ENCODE measurements at places on chromosomes 6 and 20. TPM values are rescaled to one million over a fixed set of nuclear protein-coding genes. Genes with fewer than 3 reads are reported as not detected.

BMP6 gene
- total RNA-seq, result 29.6 TPM

DNA sequence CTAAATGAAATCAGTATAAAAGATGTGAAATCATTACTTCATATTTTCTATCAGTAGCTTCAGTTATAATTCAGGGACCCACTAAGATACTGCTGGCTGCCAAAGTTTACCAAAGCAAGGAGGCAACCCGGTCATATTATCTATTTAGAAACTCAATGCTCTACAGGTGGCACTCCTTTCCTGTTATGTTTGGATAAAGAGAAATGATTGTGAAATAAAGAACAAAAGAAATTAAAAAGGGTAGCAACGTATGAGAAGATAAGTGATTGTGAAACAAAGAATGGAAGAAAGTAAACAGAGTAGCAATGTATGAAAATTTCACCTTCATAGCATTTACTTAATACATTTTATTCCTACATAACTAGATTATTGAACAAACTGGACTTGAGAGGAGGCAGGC, 45.2 kb downstream of the RSPH3 start:
- no peaks in the 10 kb centered on the region for H3K36me3 ChIP-seq
- H3K27me3 ChIP-seq, result no peaks in the 10 kb centered on the region
- no peak overlapping the region for H3K27ac ChIP-seq
- H3K4me1 ChIP-seq, result peaks cover 11% of the 10 kb centered on the region
- H3K4me3 ChIP-seq, result no peak overlapping the region

DNA sequence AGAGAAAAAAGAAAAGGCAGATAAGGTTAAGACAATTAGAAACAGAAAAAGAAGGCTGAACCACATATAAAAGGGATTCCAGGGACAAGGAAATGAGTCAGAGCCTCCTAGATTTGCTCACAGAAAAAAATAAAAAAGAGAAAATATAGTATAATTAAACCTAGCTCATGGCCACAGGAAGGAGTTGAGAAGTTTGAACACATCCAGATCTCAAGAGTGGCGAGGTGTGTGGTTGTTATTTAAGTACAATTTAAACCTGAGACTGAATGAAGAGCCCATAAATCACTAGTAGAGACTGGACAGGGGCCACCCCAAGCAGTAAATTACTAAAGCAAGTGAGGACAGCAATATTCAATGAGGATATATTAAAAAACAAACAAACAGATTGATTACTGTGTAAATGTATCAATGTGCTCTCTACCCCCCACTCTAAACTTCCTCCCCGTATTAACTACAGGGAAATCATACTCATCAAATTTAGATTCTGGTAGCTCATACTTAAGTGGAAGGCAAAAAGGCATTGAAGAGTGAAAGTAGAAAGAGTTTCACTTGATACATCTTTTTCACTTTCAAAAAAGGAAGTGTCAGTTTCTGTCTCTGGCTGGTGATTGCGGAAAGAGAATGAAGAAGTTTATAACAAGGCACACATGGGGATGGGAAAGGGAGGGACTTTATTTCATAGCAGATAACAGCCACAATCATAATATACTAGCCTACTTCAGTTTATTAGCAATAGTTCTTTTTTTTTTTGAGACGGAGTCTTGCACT, 49.3 kb upstream of the SCAF8 start:
- H3K4me3 ChIP-seq, result no peak overlapping the region
- no peak for DNase-seq
- H3K4me1 ChIP-seq, result no peaks in the 10 kb centered on the region

BNIP5 gene
- under 0.01 TPM for total RNA-seq

- DNase-seq, result no peak
- no peak overlapping the region for H3K27ac ChIP-seq
- no peaks in the 10 kb centered on the region for H3K27me3 ChIP-seq
- H3K4me1 ChIP-seq, result no peaks in the 10 kb centered on the region
These were observed 397.3 kb upstream of the NRSN1 start for GRCh38 chr6:23728707-23729106.

DNA sequence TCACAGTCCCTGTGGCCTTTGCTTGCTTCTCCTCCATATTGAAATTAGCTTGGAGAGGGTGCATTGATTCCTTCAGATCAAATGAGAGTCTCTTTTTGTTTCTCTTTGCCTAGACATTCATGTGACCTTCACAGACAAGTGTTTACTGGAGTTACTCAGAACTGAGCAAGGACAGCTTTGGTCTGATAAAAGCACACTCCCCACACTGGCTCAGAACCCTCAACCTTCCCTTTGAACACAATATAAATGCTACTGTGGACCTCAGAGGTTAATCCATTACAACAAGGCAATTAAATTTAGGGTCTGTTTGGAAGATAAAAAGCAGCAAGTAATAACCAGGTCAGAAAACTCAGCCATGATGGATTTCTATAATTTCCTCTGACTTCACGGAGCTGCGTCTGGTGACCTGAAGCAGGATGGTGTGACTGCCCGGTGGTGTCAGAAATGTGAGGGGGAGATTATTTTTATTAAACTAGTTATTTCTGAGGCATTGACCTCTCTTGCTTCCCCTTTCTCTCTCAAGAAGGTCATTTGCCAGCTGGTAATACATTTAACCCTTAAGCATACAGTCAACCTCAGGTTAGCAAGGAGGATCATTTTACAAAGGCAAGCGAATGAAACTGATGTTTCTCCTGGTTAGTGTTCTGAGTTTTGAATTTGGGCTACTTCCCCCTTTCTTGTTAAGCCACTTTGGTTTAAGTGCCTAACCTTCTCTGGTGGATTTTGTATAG, 208.2 kb downstream of the CLIC5 start:
- H3K4me1 ChIP-seq, result no peaks in the 10 kb centered on the region
- no peak for DNase-seq
- peaks cover 9% of the 10 kb centered on the region for H3K27me3 ChIP-seq
- H3K36me3 ChIP-seq, result no peaks in the 10 kb centered on the region
- H3K4me3 ChIP-seq, result no peak overlapping the region

DNA sequence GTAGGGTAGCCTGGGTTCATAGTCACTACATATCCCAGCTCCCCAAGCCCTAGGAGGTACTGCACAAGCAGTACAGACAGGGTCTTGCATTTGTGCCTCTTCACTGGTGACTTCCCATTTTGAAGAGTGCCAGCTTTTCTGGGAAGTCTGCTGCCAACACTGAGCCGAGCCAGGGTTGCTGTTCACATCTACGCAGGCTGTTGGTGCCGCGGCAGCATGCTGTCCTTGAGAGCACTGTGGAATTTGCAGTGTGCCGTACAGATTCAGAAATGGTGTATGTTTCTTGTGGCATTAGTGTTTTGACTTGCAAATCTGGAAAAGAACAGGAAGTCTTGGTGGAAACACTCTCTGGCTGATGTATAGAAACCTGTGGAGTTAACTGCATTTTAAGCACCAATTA, 67.5 kb downstream of the JARID2 start:
- H3K36me3 ChIP-seq, result no peaks in the 10 kb centered on the region
- H3K4me1 ChIP-seq, result peaks cover 15% of the 10 kb centered on the region
- peak; percentile 53 for DNase-seq
- no peak overlapping the region for H3K27ac ChIP-seq
- H3K4me3 ChIP-seq, result no peak overlapping the region

DNA sequence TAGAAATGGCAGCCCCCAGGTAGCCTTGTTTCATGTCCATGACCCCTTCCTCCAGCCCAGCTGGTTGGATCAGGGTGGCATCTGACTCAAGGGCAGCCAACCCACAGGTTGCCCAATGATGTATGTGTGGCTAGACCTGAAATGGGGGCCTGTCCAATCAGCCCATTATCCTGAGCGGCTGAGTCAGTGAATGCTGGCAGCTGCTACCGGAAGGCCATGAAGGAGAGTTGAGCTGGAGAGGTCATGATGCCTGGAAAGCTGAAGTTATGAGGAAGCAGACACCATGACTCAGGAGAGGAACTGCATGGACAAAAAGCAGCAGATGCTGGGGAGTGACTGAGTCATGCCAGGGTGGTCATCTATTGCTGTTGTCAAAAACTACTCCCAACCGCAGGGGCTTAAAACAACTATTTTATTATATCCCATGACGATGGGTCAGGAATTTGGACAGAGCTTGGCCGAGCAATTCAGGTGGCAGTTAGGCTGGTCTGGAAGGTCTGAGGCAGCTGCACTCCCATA, 67.3 kb downstream of the MDGA1 start:
- H3K4me1 ChIP-seq, result peaks cover 9% of the 10 kb centered on the region
- no peak overlapping the region for H3K4me3 ChIP-seq
- H3K36me3 ChIP-seq, result peaks cover 2% of the 10 kb centered on the region
- peaks cover 7% of the 10 kb centered on the region for H3K27me3 ChIP-seq
- no peak overlapping the region for H3K27ac ChIP-seq

ADTRP gene
- not detected for total RNA-seq

- no peak overlapping the region for H3K4me3 ChIP-seq
- no peaks in the 10 kb centered on the region for H3K27me3 ChIP-seq
These were observed 7.7 kb downstream of the TXNDC5 start for GRCh38 chr6:7902867-7903266.

LY6G6F gene
- total RNA-seq, result 0.30 TPM

DNA sequence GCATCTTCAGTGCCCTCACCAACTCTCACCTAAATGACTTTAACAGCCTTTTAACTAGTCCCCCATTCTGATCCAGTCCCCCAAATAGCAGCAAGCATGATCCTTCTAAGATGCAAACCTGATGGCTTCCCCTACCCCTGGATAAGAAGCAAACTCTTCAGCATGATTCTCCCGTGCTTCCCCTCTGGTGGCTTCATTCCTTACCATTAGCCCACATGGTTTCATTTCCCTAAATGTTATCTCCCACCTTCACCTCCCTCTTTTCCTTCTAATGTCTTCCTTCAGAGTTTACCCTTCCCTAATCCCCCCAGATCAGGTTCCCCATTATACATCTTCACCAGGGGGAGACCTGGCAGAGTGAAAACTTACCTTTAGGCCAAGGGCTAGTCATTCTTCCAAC, 4.0 kb upstream of the RAB5IF start:
- H3K4me1 ChIP-seq, result peaks cover 13% of the 10 kb centered on the region
- DNase-seq, result no peak
- H3K27me3 ChIP-seq, result no peaks in the 10 kb centered on the region

IL22RA2 gene
- total RNA-seq, result not detected

DNA sequence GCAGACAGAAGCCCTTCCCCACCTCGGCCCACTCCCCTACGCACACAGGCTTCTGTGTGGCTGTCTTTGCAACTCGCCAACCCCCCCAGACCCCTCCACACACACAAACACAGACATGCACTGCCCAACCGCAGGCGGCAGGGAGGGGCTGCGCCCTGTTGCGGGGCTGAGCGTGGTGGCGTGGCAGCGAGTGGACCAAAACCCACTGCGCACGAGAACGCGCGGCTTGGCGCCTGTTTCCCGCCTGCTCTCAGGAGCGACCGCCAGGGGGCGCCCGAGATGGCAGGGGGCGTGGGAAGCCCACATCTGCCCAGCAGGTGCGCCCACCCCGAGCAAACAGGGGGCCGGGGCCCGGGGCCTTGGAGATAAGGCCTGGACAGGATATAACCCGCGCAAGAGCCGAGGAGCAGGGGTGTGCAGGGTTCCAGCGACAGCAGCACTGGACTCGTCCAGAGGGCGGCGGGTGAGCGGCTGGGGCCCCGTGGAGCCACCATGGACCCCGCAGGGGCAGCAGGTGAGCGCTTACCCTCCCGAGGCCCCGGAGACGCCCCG, at the start of gene RBPJL:
Gene RBPJL (plus strand): TSS at position 410 of the 552 bp plus-strand sequence. CDS start 83 bp downstream, at position 493.
- H3K36me3 ChIP-seq, result peaks cover 2% of the 10 kb centered on the region
- peaks cover 41% of the 10 kb centered on the region for H3K27me3 ChIP-seq
- no peak within 1 kb of the TSS for H3K27ac ChIP-seq

- H3K36me3 ChIP-seq, result no peaks in the 10 kb centered on the region
- no peak overlapping the region for H3K4me3 ChIP-seq
- no peak overlapping the region for H3K27ac ChIP-seq
- H3K4me1 ChIP-seq, result no peaks in the 10 kb centered on the region
These were observed 72.6 kb upstream of the LY86 start for GRCh38 chr6:6515691-6516607.

GRCh38 chr20:61300709-61301108, 48.6 kb downstream of the CDH4 start:
- H3K27ac ChIP-seq, result no peak overlapping the region
- H3K36me3 ChIP-seq, result peaks cover 10% of the 10 kb centered on the region
- DNase-seq, result no peak
- H3K4me3 ChIP-seq, result no peak overlapping the region

RRAGD gene
- total RNA-seq, result 58.3 TPM

GRCh38 chr6:12334526-12335130, 44.5 kb downstream of the EDN1 start:
- H3K4me3 ChIP-seq, result no peak overlapping the region
- H3K27ac ChIP-seq, result no peak overlapping the region
- DNase-seq, result no peak
- H3K27me3 ChIP-seq, result no peaks in the 10 kb centered on the region
- no peaks in the 10 kb centered on the region for H3K36me3 ChIP-seq
- H3K4me1 ChIP-seq, result no peaks in the 10 kb centered on the region

Data from spinal cord (tissue), 10 donors.